ENCODE measurements at places on chromosomes 1 and 21.

GRCh38 chr1:205275916-205276688 is 45.4 kb downstream of the NUAK2 start:
- DNase-seq = no peak

DNA sequence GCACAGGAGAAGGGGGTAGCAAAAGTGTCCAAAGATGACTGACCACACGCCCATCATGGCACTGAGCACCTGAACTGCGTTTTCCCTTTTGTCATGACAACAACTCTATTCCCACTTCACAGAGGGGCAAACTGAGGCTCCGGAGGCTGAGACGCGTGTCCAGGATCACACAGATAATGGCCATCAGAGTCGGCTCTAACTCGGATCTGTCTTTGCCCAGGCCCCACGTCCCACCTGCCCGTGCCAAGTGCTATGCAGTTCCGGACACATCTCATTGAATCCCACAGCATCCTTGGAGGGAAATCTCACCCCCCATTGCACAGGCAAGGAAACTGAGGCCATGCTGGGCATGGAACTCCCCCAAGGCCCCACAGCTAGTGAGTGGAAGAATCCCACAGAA is 62.1 kb downstream of the MATN1 start:
- no peak for DNase-seq

- DNase-seq = no peak
These were observed 9.6 kb downstream of the ZNF648 start for GRCh38 chr1:182051938-182052337.

- DNase-seq = no peak
These were observed 444 bp upstream of the IARS2 start for GRCh38 chr1:220093361-220094015.

DNA sequence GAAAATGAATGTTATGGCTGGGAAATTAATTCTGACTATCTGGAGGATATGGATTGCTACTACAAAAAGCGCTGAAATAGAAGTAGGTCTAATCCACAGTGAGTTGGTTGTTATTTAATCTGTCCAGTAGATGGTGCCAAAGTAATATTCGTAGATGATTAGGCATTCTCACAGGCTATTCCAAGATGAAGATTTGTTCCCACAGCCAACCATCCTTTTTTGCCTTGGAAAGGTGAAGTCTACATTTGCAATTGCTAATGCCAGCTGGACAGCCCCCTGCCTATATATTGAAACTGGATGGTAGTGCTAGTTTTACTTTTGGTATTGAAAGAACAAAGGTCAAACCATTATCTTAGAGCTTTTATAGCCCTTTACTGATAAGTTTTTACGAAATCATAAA is 43.8 kb downstream of the RBM11 start:
- no peak for DNase-seq

GRCh38 chr1:205813755-205814058 is 709 bp upstream of the SLC41A1 start:
- DNase-seq = no peak

DNA sequence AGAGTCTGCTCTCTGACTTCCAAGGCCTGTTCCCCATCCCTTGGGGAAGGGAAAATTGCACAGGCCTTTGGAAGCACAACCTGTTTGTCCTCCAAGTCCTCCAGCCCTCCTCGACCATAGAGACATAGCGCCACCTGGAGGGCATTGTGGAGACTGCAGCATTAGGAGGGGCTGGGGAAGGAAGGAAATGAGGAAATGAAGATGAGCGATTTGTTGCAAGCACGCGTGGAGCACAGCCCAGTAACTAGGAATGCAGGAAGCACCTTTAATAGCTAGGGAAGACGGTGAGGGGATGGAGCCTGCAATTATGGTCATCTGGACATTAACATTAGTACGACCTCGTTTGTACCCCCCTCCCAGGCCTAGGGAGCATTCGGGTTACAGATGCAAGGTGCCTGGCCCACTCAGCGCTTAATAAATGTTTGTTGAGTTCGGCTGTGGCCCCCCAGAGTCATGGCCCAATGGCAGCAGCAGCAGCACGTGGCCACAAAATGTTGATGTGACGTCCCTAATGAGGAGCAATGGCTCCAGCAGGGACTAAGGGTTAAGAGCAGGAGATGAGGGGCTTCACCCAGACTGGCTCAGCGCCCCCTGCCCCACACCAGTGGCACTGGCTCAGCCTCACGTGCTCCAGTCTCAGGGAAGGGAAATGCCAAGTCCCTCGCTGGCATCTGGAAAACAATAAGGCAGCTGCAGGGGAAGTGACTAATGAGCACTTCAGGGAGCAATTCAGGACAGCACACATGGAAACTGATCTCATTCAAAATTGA is 8.0 kb upstream of the CAMK2N1 start:
- DNase-seq = peak; percentile 76

DNA sequence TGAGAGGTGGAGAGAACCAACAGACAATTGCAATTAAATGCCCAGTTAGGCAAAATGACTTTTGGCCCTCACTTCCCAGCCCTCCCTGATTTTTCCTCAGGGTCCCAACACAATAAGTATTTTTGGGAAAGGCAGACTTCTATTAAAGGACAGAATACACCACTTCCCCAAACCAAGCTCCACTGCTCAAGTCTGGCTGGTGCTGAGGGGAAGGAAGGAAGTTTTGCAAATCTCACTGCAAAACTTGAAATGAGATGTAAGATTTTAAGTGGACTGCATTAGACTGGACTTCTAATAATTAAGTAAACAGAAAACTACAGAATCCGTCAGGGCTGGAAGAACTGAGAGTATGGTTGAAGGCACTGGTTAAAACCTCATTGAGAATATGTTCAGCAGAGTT is 32.2 kb upstream of the CD1D start:
- no peak for DNase-seq

DNA sequence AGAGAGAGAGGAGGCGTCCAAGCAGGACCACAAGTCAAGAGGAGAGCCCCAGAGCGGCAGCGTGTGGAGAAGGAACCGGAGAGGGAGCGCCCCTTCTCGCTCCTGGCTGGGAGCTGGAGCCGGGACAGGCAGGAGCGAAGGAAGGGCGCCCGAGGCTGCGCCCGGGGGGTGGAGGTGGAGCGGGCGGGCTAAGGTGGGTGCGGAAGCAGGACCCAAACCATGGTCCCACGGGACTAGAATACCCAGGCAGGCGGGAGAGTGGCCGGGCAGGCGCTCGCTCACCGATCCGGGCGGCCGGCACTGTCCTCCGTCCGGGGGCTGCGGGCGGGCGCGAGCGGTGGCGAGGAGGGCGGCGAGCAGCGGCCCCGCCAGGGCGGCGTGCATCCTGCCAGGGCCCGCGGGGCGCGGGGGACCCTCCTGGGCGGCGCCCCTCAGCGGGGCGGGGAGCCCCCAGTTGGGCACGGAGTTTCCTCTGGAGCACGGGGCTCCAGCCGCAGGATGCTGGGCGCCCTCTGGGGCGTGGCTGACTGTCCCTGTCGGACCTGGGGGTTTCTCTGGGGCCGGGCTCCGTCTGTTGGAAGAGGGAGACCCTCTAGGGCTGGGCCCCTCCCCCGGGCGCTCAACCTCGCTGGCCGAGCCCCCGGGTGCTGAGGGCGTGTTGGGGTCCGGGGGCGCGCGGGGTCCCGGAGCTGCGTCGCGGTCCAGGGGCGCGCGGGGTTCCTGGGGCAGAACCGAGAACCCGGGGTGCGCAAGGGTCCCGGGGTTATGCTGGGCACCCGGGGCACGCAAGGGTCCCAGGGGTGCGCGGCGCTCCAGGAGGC is 569 bp downstream of the TRABD2B start:
- DNase-seq = no peak

- DNase-seq = no peak
These were observed 25.9 kb downstream of the GREM2 start for GRCh38 chr1:240586006-240586405.

- DNase-seq = peak; percentile 34
These were observed 1.1 kb downstream of the SPSB1 start for GRCh38 chr1:9293533-9294404.

- no peak for DNase-seq
These were observed 334.7 kb upstream of the POU3F1 start for GRCh38 chr1:38381256-38381655.

DNA sequence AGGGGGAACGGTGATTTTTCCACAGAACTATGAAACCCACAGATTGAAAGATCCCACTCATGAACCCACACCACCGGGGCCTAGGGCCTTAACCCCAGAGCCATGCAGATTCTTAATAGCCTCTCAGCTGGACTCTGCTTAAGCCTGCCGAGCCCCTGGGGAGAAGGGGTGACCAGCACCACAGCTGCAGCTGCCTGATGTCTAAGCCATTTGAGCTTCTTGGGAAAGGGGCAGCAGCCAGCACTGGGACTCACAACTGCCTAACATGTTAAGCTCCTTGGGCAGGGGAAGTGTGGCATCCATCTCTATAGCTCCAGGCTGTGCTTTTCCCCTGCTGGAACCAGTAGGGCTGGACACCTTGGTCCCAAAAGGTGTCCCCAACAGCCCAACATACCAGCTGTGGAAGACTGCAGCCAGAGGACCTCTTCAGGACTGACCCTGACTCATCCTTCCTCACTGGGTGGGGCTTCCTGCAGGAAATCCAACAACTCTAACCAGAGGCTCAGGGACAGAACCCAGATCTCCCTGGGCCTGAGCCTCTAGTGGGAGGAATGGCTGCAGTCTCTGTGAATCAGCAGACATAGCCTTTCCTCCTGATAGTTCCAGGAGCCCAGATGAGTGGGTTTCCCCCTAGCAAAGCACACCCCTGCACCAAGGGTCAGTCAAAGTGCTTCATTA is 34.6 kb upstream of the FMO3 start:
- DNase-seq = no peak

GRCh38 chr1:238677567-238677966 is 708.8 kb upstream of the CHRM3 start:
- no peak for DNase-seq

GRCh38 chr21:41068967-41069642 is 98.9 kb upstream of the BACE2 start:
- DNase-seq = peak; percentile 63

DNA sequence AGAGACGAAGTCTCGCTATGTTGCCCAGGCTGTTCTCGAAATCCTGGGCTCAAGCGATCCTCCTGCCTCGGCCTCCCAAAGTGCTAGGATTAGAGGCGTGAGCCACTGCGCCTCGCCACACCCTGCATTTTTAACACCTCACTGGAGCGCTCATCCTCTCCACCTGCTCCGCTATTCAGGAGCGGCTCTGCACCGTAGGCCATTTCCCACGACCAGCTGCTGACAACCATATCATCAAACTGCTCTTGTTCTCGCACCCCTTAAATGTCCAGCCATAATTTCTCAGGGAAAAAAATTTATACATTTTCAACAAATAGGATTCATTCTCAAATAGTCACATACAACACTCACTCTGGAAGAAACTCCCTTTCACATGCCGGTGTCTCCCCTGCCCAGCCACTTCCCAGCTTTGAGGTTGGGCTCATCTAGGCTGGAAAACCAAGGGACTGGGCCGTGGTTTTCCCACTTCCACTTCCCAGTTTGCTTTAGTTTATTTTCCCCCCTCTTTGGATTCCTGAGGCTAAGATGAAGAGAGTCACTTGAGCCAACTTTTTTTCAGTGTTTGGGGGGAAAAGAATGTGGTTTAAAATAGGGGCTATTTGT is 639 bp upstream of the IPO9 start:
- DNase-seq = no peak

DNA sequence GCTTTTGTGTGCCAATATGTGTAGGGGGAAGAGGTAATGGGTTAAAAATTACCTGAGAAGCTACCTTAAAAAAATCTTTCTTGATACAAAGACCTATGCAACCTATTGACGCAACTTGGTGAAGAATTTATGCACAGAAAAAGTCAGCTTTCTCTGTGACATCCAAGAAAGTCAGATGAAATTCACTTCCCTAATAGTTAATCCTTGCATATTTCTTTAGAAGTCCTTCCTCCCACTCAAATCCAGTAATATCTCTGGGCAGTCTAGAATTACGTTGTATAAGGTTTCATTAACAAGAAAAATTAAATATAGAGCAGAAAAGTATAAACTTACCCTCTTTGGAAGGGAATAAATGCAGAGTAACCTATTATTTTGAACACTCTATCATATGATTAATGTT is 2.9 kb downstream of the UBAP2L start:
- DNase-seq = no peak

GRCh38 chr1:172460177-172460576 is 16.3 kb upstream of the PIGC start:
- no peak for DNase-seq

- no peak for DNase-seq
These were observed 59.8 kb downstream of the CAPN2 start for GRCh38 chr1:223771814-223772770.

- DNase-seq = no peak
These were observed 599 bp downstream of the MRPL24 start for GRCh38 chr1:156740237-156740740.

GRCh38 chr1:195733408-195733807 is 874.8 kb downstream of the KCNT2 start:
- DNase-seq = no peak

GRCh38 chr1:176539018-176539417 is 76.0 kb downstream of the PAPPA2 start:
- no peak for DNase-seq

GRCh38 chr1:94606471-94606870 is 64.9 kb upstream of the F3 start:
- no peak for DNase-seq

GRCh38 chr1:8682573-8682972 is 134.9 kb downstream of the RERE start:
- DNase-seq = no peak

DNA sequence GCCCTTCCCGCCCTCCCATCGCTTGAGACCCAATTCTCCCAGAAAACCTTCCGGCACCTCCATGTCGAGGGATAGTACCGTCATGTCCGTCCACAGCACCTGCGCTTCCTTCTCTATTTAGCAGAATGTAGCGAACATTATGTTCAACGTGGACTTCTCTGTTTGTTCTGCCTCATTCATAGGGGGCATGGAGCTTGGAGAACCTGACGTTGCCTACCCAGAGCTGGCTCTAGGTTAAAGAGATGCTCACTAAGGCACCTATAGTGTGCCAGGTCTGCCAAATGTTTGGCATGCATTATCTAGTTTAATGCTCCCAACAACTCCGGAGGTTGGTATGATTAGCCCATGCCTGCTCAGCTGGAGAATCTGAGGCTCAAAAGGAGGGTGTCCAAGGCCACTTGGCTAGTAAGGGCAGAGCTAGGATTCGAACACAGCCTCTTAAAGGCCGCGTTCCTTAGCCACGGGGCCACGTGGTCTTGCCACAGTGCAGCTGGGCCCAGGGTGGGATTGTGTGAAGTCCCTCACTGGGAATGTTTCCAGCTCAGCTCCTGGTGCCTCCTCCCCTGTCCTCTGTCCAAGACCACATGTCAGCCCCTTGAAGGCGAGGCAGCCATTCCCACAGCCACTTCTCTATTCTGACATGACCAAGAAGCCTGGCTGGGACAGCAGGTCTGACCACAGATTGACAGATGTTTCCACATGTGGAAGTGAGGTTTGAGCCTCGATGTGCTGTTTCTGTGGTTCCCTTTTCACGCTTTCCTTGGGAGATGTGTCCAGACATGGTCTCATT is 57.8 kb downstream of the RUNX3 start:
- DNase-seq = no peak

All from stimulated activated CD4-positive, alpha-beta T cell treated with anti-CD3 and anti-CD28 coated beads, Interleukin-12 subunit alpha, Interleukin-12 subunit beta, amount 100 ng/mL, for 4 hours (primary cell).